ENCODE measurements at places on chromosomes 2 and 18. TPM values are rescaled to one million over a fixed set of nuclear protein-coding genes. Genes with fewer than 3 reads are reported as not detected.

Gene SFT2D3
- total RNA-seq, result 4.5 TPM

Gene RNPEPL1
- 38.8 TPM for total RNA-seq

Gene SKOR2
- total RNA-seq, result not detected

Gene DPYSL5
- total RNA-seq, result not detected

Gene RIT2
- total RNA-seq, result not detected

Gene ERCC3
- total RNA-seq, result 42.6 TPM

Gene TGFA
- 11.8 TPM for total RNA-seq

Gene PSMD1
- 73.6 TPM for total RNA-seq

Gene IL1RL1
- total RNA-seq, result 3.8 TPM

Gene FBXO41
- total RNA-seq, result 2.1 TPM

Gene KIF1A
- 123 TPM for total RNA-seq

Gene CYP20A1
- 32.6 TPM for total RNA-seq

Gene CDK15
- total RNA-seq, result 2.3 TPM

Gene IL1A
- total RNA-seq, result 0.18 TPM

Gene TBR1
- total RNA-seq, result not detected

Gene SATB2
- total RNA-seq, result 8.8 TPM

Gene RAB17
- 1.1 TPM for total RNA-seq

Gene FAM124B
- total RNA-seq, result 6.3 TPM

Gene KCTD1
- total RNA-seq, result 34.1 TPM

Gene C18orf54
- 5.9 TPM for total RNA-seq

Gene SERPINB13
- not detected for total RNA-seq

Gene NEDD4L
- total RNA-seq, result 30.9 TPM

Gene SERPINB10
- total RNA-seq, result not detected

Gene IL1B
- total RNA-seq, result 23.6 TPM

Gene EVA1A
- 4.8 TPM for total RNA-seq

Gene RAB27B
- 0.62 TPM for total RNA-seq

Gene DNAJC27
- total RNA-seq, result 23.0 TPM

Gene PID1
- 24.3 TPM for total RNA-seq

Gene ALPG
- total RNA-seq, result not detected

Gene TSPYL6
- 0.13 TPM for total RNA-seq

Gene KHK
- total RNA-seq, result 7.1 TPM

Gene CYP1B1
- 237 TPM for total RNA-seq

Gene TAF4B
- total RNA-seq, result 5.5 TPM

Gene CABYR
- total RNA-seq, result 1.5 TPM

Gene GREB1
- 6.5 TPM for total RNA-seq

Gene SP9
- not detected for total RNA-seq

Gene MRPS9
- 18.2 TPM for total RNA-seq

Gene DAW1
- not detected for total RNA-seq

Gene PXDN
- 38.1 TPM for total RNA-seq

Gene THSD7B
- 9.4 TPM for total RNA-seq

Gene CLEC4F
- total RNA-seq, result 1.7 TPM

Gene MC2R
- total RNA-seq, result not detected

Gene PROKR1
- total RNA-seq, result 0.18 TPM

Gene HOXD10
- 1.9 TPM for total RNA-seq

Gene CYP26B1
- total RNA-seq, result 12.7 TPM

Gene RASGRP3
- total RNA-seq, result 16.0 TPM

Gene SP5
- 2.4 TPM for total RNA-seq

Gene C2orf80
- not detected for total RNA-seq

Gene RNF103
- total RNA-seq, result 62.2 TPM

Gene LINC00305
- not detected for total RNA-seq

Gene EDAR
- 0.22 TPM for total RNA-seq

Gene ZNF892
- total RNA-seq, result 8.5 TPM

Gene LRRTM4
- total RNA-seq, result 18.1 TPM

Gene SLC4A3
- total RNA-seq, result 6.7 TPM

All from sciatic nerve (tissue), 2 donors.